ENCODE measurements at places on chromosomes 7 and 10.

DNA sequence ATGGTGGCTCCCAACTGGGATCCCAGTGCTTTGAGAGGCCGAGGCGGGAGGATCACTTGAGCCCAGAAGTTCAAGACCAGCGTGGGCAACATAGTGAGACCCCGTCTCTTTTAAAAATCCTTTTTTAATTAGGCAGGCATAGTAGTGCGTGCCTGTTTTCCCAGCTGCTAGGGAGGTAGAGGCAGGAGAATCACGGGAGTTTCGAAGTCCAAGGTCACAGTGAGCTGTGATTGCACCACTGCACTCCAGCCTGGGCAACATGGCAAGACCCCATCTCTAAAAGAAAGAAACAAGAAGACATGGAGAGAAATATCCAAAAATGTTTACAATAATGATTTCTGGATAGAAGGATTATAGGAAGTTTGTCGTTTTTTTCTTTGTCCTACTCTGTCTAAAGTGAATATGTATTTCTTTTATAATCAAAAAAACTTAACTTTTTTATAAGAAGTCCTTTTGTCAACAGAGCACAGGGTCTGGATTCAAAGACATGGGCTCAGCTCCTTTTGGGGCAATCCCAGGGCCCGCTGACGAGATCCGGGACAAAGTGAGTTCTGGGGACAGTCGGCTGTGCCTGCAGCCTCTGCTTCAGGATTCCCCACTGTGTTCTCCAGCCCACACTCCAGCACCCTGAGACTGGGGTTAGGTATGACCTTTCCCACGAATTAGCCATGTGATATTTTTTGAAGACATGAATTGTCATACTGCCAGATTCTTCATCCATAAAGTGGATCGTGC, 45.6 kb downstream of the PDGFA start:
- DNase-seq = no peak

DNA sequence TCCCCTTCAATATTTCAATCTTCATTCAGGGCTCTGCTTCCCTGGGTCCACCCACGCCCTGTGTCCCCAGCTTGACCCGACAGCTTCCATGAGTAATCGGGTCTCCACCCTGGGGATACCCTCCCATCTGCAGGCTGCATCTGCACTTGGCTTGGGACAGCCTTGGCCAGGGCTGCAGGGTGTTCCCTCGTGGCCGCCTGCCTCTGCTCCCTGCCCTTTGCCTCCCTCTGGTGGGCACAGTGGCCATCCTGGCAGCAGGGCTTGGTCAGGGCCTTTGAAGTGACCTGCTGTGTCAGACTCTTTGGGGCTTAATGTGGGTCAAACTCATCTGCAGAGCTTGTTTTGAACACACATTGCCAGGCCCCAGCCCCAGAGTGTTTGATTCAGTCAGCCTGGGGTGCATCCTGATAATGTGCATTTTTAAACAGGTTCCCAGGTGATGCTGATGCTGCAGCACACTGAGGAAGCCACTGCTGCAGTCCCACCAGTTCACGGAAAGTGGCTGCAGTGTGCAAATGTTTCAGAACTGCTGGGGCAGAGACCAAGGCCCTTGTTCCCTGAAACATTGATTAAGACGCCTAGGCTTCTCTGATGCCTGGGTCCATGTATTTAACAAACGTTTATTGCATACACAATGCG, 80.7 kb upstream of the SEC61G start:
- peak; percentile 46 for DNase-seq

GRCh38 chr7:105828141-105828540, 48.3 kb downstream of the ATXN7L1 start:
- DNase-seq = no peak

DNA sequence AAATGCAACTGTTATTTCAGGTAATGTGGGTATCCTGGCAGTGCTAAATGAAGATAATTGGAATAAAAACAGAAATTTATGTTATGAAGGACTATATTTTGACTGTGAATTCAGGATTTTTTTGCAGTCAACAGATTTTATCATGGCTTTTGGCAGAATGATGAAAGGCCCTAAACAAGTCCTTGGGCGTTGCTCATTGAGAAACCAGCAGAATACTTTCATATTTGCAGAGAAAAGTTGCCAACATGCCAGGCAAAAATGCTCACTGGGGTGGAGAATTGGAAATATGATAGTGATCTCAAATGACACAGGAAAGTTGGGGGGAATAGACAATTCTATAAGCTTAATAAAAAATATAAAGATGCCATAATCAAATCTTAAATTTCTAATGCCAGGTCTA, 121.1 kb downstream of the GPR85 start:
- DNase-seq = peak; percentile 36

GRCh38 chr10:38093816-38094157, 350 bp upstream of the ZNF37A start:
- no peak for DNase-seq

DNA sequence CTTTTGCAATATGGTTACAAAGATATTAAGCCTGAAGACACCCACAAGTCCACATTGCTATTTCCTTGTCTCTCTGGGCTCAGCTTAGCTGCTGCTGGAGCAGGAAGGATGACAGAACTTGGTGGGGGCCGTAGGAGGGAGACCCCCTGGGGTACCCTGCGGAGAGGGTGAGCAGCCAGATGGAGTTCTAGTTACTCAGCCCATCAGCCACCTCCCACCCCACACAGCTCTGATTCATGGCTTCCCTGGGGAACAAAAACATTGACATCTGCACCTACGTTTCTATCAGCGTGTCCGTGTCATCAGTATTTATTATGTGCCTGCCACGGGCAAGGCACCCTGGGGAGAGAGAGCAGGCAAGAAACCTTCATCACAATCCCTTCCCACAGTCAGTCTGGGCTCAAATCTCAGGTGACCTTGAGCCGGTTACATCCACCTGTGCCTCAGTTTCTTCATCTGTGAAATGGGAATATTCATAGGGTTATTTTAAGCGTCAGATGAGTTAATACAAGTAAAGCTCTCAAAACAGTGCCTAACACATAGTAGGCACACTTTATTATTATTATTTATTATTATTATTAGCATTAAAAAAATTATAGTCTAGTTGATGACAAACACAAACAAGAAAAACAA, 131.5 kb downstream of the C10orf105 start:
- DNase-seq = no peak

- no peak for DNase-seq
These were observed 5.9 kb upstream of the FAM131B start for GRCh38 chr7:143368387-143368786.

- DNase-seq = no peak
These were observed 28.8 kb upstream of the NMT2 start for GRCh38 chr10:15197276-15197675.

GRCh38 chr7:148738737-148739535, 40.2 kb downstream of the CUL1 start:
- DNase-seq = no peak

DNA sequence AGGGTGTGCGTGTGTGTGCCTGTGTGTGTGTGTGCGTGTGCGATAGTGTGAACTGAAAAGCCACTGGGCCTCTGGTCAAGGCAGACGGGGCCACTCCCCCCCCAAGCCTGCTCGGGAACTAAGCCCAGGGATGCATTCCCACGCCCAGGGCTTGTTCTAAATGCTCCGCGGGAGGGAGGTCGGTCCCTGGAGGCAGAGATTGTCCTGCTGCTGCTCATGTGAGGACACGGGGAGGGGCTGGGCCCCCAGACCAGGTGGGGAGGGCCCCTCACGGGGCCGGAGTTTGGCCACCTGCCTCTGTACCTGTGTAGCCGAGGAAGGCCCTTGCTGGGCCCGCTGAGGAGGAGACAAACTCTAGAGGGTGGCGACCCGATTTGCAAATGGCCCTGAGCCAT, 93.9 kb downstream of the PDGFA start:
- DNase-seq = no peak

DNA sequence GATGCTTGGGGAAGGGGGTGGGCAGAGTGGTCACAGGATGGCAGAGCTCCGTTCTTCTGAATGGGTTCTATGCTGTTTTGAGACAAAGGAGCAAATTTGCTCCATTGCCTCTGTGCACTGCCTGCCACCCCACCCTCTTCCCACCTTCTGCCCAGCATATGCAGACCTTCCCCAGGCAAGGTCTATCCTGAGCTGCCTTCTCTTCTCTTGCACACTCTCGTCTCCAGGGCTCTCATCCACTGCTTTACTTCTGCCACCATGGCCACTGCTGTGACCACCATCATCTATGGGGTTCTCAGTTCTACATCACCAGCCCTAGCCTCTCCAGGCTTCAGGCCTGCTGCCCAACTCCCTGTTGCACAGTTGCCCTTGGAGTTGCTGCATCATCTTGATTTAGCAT, 230.4 kb downstream of the TMEM178B start:
- DNase-seq = no peak

GRCh38 chr7:39696631-39697030, 73.3 kb downstream of the RALA start:
- DNase-seq = peak; percentile 18

DNA sequence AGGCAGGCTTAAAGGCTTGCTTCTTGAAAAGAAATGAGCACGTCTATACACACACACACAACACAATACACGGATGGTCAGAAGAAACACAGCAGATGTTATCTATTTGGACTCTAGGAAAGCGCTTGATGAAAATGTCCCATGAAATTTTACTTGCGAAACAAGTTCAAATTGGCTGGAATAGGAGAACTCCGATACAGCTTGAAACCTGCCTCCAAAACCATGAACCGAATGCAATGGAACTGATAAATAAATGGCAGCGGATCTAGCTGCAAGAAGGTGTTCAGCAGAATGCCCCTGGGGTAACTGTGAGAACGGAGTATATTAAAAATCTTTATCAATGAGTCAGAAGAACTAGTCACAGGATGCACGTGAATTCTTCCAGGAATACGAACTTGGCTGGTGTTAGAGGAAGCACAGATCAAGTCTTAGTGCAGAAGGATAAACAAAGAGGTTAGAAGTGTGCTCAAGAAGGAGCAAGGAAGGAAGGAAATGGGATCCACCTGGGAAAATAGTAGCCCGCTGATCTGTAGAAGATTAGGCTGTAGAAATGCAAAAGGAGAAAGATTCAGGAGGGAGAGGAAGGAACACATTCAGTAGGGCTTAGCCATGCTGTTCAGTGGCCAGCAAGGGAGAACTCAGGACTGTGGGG, 142.0 kb upstream of the PRKCQ start:
- DNase-seq = peak; percentile 94

GRCh38 chr7:138359870-138360559, 100.0 kb upstream of the TRIM24 start:
- DNase-seq = no peak

- DNase-seq = no peak
These were observed 321.2 kb downstream of the ZNF479 start for GRCh38 chr7:56811081-56811480.

DNA sequence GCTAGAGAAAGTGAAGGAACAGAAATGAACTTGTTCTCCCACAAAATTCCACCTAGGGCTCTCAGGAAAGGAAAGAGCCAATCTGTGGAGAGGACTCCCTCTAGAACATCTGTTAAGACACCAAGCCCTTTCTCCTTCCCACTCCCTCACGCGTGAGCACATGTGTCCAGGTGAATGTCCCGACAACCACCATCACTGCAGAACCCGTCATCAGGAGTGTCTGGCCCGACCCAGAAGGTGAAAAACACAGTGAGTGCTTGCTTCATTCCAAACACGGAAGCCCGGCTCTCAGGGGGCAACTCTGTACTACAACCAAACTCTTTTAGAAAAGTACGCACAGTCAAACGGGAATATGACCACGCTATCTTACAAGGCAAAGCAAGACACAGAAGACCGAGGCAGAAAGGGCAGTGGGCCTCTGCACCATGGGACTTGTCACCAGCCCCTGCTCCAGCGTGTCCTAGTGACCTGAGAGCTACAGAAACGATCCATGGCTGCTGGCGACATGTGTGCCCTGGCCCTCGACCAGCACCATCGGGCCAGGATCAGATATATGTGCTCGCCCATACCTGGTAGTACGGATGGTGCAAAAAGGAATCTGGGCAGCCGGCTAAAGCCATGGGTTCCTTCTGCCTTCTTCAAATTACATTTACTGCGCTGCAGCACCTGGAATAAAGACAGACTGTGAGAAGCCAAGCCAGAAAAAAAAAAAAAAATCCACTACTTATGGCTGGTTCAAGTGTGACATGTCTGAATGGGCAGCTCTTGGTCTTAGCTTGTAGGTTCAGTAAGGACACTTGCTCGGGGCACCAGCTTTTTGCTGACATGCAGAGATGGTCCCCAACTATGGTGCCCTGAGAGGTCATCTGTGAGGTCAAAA, 50.8 kb downstream of the GRB10 start:
- no peak for DNase-seq

DNA sequence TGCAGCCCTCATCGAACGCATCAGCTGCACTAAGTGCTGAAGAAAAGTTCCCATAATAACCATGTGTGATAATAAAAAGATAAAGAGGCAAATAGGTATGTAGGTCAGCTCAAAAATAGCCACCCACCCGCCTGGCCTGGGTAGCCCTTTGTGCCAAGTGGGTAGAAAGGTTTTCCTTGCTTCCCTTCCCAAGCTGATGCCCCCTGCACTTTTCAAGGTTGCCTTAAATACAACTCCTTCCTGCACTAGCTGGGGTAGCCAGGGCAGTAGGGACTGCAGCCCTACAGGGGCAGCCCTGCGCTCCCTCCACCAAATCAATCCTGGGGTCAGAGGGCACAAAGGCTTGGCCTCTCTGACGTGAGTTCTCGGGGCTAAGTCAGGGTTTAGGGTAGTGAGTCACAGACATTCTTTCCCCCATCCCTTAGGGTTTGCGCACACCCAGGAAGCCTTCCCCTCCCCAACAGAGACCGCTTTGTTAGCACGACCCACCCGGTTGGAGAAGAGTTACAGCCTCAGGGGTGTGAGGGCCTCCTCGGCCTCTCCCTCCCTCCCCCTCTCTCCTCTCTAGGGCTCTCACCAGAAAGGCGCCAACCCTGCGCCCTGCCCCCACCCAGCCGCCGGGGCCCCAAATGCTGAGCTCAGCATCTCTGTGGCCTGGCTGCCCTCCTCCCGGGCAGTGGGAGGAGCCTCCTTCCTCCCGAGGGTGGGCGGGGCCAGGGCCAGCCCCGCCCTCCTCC, 13.3 kb upstream of the DDIT4 start:
- DNase-seq = peak; percentile 72

DNA sequence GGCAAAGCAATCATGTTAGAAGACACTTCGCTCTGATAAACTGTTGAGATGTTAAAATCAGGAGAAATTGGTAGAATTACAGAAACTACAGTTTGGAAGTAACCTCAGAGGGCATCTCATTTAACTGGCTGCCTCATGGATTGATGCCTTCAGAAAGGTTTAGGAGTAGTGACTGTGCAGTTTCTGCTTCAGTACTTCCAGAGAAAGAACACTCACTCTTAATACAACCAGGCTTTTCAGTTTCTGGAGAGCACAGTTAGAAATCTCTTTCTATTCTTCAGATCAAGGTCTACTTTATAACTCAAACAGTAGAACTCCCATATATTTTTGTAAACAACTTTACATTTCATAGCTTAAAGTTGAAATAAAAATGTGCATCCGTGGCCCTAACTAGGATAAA, 1358.9 kb upstream of the LRRTM3 start:
- no peak for DNase-seq

- no peak for DNase-seq
These were observed 102.8 kb downstream of the VWC2 start for GRCh38 chr7:49876202-49876601.

- no peak for DNase-seq
These were observed 4.6 kb downstream of the VAX1 start for GRCh38 chr10:117133273-117134055.

All from AG10803 (cell line).